Activated naive CD4-positive, alpha-beta T cell treated with anti-CD3 and anti-CD28 coated beads, Interleukin-2, amount 50 U/mL, for 72 hours (primary cell): ENCODE measurements at places on chromosomes 11 and 22. TPM values are rescaled to one million over a fixed set of nuclear protein-coding genes. Genes with fewer than 3 reads are reported as not detected.

The UFD1 gene
- total RNA-seq, result 136 TPM

The OR51B2 gene
- not detected for total RNA-seq

The FAM181B gene
- not detected for total RNA-seq

GRCh38 chr11:63520606-63521170 lies 14.8 kb downstream of the LGALS12 start:
- DNase-seq, result no peak

DNA sequence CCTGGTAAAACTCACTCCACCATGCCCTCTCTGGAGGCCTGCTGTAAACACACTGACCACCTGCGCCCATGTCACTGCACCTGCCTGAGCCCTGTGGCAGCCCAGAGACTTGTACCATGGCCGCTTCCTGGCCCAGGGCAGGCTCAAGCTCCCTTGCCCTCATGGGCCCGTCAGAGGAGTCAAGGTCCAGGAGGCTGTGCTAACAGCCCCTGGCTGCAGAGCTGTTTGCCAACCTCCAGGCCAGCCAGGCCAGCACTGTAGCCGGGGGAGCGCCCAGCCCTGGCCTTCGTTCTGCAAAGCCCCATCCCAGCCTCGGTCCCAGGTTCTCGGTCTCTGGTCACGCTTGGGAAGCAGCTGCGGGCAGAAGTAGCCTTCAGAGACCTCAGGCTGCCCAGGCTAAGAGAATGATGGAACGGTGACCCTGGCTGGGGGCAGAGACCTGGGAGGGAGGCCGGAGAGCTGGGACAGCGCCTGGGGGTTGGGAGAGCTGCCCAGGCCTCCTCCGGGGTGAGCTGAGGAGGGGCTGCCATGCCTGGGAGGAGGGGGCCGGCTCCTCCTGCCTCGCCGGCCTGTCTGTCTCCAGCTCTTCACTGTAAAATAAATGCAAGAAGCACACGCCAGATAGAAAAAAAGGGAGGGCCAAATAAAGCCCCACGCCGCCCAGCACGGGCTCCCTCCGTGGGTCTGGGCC lies 11.9 kb upstream of the TCF20 start:
- no peak for DNase-seq

GRCh38 chr11:126834149-126834548 lies 166.4 kb downstream of the KIRREL3 start:
- no peak for DNase-seq

DNA sequence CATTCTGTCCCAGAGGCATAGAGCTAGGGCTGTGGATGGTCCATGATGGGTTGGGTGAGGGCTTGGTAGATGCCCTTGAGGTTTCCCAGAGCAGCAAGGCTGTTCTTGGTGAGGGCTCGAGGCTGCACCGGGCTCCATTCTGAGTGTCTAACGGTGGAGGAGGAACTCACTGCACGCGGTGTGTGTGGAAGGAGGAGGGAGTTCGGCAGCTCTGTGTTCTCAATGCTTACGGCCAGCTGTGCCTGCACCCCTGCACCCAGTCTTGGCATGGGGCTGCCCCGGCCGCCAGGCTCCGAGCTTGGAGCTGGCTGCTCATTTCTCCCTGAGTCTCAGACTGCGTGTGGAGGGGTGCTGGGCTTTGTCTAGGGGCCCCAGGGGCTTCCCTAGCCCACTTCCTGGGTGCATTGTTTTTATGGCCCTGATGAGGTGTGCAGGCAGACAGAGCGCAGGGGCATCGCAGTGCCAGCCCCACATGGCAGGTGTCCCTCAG lies 1247.1 kb downstream of the BRD1 start:
- no peak for DNase-seq
